A549 treated with AZD2906 at 1 μM for 4 hours (cell line): ENCODE measurements at places on chromosomes 7 and 10. TPM values are rescaled to one million over a fixed set of nuclear protein-coding genes. Genes with fewer than 3 reads are reported as not detected.

NME8 gene
- not detected in 5 replicates for total RNA-seq

ASNS gene
- total RNA-seq = 50.1 to 63.2 TPM (median 57.8 TPM) in 5 replicates

RET gene
- total RNA-seq = 0.56 to 0.82 TPM (median 0.67 TPM) in 5 replicates

CCL24 gene
- 0.18 TPM in 1 of 5 replicates, not detected in the others for total RNA-seq

EPO gene
- total RNA-seq = 0.09 TPM in 1 of 5 replicates, not detected in the others

EBLN1 gene
- total RNA-seq = 0.05 to 0.09 TPM in 2 of 5 replicates, not detected in the others

CDK14 gene
- 0.12 to 0.34 TPM (median 0.23 TPM) in 5 replicates for total RNA-seq

ZNF248 gene
- total RNA-seq = 2.8 to 4.0 TPM (median 3.7 TPM) in 5 replicates

CLRN3 gene
- total RNA-seq = not detected in 5 replicates

AGK gene
- 26.4 to 34.7 TPM (median 28.3 TPM) in 5 replicates for total RNA-seq

ZFYVE27 gene
- 18.6 to 23.2 TPM (median 22.0 TPM) in 5 replicates for total RNA-seq

PCGF5 gene
- total RNA-seq = 44.1 to 47.7 TPM (median 45.4 TPM) in 5 replicates

SPAM1 gene
- total RNA-seq = not detected in 5 replicates

PRF1 gene
- total RNA-seq = 0.03 TPM in 1 of 5 replicates, not detected in the others

CADPS2 gene
- total RNA-seq = 0.02 to 0.06 TPM (median 0.03 TPM) in 5 replicates

ANKRD22 gene
- 0.31 to 0.40 TPM (median 0.37 TPM) in 5 replicates for total RNA-seq

CHST15 gene
- 6.6 to 7.8 TPM (median 7.1 TPM) in 5 replicates for total RNA-seq

SPDYE2B gene
- not detected in 5 replicates for total RNA-seq

CYP3A7 gene
- 0.05 TPM in 1 of 5 replicates, not detected in the others for total RNA-seq

H2BK1 gene
- not detected in 5 replicates for total RNA-seq

MYL7 gene
- total RNA-seq = not detected in 5 replicates

PHYHIPL gene
- total RNA-seq = 0.27 to 0.55 TPM (median 0.45 TPM) in 5 replicates

DDC gene
- total RNA-seq = 0.54 to 1.4 TPM (median 0.93 TPM) in 5 replicates
